ENCODE measurements at places on chromosomes 4 and X.

DNA sequence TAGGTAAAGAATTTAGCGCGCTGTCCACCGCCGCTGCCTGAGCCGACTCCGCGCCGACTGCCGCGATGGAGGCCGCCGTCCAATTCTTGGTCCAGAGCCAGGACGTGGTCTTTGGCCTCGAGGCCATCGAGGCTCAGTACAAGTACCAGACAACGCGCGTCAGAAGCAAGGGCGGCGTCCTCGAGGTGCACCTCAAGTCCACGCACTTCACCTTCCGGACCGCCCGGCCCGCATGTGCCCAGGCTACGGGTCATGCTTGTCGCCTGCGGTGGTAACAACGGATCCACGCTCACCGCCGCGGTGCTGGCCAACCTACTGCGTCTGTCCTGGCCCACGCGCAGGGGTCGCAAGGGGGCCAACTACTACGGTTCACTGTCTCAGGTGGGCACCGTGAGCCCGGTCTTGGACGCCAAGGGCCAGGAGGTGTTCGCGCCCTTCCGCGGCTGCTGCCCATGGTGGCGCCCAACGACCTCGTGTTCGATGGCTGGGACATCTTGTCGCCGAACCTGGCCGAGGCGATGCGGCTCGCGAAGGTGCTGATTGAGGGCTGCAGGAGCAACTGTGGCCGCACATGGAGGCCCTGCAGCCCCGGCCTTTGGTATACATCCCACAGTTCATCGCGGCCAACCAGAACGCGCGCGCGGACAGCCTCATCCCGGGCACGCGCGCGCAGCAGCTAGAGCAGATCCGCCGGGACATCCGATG, 128.0 kb downstream of the ANAPC4 start:
- DNase-seq, result no peak

GRCh38 chr4:71732706-71733105, 51.2 kb downstream of the GC start:
- no peak for DNase-seq

GRCh38 chr4:19945979-19946380, 305.7 kb upstream of the SLIT2 start:
- DNase-seq, result no peak

GRCh38 chrX:69103539-69103938, 61.7 kb downstream of the PJA1 start:
- no peak for DNase-seq

- no peak for DNase-seq
These were observed 774.0 kb upstream of the POU3F4 start for GRCh38 chrX:82734140-82734539.

DNA sequence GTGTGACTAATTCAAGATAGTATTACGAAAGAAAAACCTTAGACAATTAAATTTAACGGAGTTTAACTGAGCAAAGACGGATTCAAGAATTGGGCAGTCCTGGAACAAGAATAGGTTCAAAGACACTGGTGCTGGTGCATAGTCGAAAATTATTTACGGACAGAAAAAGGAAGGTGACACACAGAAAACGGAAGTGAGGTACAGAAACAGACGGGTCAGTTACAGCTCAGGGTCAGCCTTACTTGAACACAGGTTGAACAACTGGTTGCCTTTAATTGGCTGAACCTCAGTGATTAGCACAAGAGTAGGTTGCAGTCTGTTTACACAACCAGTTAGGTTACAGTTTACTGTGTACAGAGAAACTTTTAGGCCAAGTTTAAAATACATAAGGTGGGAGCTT, 31.5 kb downstream of the KLHL8 start:
- DNase-seq, result no peak

DNA sequence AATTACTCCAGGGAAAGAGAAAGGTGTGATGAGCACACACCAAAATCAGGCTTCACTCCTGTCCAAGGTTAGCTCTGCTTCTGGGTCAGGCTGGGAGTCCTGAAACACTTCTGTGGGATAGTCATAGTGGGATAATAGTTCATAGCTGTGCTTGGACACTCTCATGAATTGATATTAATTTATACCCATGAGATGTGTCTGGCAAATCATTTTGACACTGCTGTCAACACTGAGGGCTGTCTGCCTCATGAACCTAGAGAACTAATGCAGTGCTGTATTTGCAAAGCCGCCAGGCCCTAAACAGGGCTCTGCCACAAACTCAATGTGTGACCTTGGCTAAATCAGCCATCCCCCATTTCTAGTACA, 24.5 kb upstream of the PGRMC1 start:
- DNase-seq, result no peak

GRCh38 chrX:23888887-23889501, 18.7 kb downstream of the APOO start:
- no peak for DNase-seq

DNA sequence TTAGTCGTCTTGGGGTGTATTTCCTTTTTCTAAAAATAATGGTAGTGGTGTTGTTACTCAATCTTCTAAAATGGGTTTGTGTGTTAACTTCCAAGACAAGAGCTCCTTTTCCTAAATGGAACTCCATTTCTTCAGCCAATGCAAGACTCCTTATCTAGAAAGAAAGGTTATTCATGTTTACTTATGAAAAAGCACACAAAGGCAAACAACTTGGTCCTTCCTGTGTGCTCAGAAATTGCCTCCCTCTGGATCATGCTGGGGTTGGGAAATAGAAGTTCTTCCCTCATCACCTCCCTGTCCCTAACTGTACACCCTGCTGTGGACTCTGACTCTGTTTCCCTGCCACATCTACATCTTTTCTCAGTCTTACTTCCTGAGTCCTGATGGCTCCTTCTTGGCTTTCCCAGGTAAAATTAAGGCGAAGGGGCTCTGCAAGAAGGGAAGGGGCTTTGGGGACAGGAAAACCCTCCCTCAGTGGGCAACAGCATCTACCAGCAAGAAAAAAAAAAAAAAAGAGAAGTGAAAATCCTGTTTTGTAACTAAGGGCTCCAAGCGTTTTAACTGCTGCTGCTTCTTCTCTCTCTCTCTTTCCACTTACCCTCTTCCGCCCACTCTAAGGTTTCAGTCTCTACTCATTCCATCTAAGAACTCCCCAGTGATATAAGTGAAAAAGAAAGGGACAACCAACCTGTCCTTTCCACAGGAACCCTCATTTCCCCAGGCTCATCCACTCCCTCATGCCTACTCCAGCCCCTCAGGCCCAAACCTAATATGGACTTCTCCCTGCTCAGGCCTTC, 19.8 kb upstream of the TASL start:
- DNase-seq, result peak; percentile 27

DNA sequence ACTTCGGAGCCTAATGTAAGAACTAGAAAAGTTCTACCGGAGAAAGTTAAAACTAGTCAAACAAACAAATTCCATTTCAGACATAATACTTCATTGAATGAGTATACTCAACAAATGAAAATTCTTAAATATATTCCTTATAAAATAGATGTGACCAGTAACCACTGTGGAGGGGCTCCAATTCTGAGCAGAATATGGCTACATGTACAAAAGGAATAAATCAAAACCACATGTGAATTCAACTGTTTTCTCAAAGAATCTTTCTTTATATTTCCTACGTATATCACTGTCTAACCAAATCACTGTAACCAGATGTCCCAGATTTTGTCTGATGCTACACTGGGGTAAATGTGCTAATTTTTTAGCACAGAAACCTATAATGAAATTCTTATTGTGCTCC, 49.0 kb downstream of the HTN1 start:
- no peak for DNase-seq

DNA sequence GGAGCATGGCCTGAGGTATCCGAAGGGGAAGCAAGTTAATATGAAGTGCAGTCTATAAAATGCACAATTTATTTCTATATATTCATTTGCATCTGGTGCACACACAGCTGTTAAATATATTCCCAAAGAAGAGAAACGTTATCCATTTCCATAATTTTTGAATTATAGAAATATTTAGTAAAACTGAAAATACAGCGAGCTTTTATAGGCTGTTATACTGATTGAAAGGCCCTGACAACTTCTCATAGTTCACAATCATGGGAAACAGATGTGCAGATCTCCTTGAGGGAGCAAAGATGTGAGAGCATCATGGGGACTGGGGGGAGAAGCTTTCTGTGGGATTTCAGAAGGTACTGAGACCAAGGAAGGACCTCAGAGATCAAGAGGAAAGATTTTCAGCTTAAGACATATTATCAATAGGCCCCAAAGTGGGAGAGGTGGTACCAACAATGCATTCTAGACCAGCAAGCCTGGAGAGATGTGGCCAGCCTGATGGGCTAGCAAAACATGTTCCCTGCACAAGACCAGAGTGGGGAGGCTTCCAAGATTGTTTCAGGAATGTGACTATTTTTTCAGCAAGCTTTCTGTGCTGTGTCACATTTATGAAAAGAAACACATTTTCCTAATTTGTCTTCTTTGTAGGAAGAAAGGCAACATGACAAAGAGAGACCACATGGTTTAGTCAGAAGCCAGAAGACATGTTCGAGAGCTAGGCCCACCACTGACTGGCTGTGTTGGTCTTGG, 256.0 kb upstream of the SFRP2 start:
- DNase-seq, result no peak

GRCh38 chr4:124372916-124373315, 339.6 kb downstream of the ANKRD50 start:
- no peak for DNase-seq

- DNase-seq, result no peak
These were observed 421.2 kb downstream of the EPHA5 start for GRCh38 chr4:65249111-65249510.

DNA sequence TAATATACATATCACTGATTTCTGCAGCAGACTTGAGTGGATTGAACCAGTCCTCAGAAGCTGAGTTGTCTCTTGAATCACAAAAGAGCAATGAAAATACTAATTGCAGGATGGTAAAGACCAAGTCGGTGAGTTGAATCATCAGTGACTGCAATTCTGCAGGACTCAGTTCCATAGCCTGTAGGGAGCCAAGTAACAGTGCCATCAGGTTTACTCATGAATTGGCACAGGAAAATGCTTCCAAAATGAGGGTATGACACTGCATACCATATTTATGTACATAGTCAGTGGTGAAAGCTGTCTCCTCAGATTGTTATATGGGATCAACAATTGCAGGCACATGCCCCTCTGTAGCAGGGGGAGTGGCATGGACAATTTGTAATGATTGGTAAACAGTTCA, 192.8 kb downstream of the CCNG2 start:
- no peak for DNase-seq

- no peak for DNase-seq
These were observed 1420.1 kb upstream of the TENM3 start for GRCh38 chr4:180823108-180823507.

GRCh38 chr4:20532116-20532790, 168.0 kb upstream of the PACRGL start:
- no peak for DNase-seq

DNA sequence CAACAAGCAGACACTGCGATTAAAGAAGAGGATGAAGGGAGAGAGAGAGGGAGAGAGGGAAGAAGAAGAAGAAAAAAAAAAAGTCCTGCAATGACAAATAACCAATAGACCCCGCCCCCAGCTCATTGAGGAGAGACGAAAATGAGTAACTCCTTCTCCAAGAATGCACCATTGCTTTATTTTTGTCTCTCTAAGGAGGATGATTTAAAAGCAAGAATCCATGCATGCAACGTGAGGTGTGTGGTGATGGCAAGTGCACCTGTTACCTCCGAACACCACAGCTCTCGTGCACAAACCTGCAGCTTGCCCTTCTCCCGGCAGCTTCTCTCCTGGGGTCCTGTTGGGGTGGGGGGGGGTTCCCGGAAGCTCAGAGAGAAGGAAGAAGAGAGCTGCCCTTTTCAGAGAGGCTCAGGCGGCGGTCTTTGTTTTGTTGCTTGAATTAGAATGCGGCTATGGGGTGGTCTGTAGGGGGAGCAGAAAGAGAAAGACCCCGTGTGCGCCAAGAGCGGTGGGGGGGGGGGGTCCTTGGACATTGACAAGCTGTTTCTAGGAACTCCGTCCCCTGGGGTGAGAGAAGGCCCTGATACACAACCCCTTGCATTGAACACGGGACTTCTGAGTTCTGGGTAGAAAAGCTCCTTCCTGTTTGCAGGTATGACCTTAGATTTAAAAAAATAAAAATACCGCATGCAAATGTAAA, 100.7 kb downstream of the CRLF2 start:
- DNase-seq, result no peak

GRCh38 chr4:119602366-119602765, 26.2 kb downstream of the PDE5A start:
- no peak for DNase-seq

DNA sequence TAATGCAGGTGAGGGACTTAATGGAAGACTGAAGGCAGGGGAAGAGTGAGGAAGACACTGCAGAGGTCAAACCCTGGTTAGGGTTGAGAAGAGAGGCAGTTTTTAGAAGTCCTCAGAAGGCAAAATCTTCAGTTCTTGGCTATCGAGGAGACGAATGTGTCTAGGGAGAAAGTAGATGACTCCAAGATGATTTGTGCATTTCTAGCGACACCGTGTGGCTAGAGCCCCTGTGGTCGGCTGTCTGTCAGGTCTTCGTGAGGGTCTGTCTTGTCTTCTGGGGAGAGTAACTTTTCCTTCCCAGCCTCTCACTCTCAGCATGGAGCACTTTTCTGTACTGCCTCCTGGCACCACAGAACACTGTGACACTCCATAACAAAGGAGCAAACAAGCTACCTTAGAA, 458.1 kb downstream of the STIM2 start:
- DNase-seq, result peak; percentile 27

- DNase-seq, result no peak
These were observed 36.4 kb upstream of the AFAP1 start for GRCh38 chr4:7976025-7976424.

- DNase-seq, result no peak
These were observed 549.8 kb upstream of the PRKX start for GRCh38 chrX:4263030-4263803.

DNA sequence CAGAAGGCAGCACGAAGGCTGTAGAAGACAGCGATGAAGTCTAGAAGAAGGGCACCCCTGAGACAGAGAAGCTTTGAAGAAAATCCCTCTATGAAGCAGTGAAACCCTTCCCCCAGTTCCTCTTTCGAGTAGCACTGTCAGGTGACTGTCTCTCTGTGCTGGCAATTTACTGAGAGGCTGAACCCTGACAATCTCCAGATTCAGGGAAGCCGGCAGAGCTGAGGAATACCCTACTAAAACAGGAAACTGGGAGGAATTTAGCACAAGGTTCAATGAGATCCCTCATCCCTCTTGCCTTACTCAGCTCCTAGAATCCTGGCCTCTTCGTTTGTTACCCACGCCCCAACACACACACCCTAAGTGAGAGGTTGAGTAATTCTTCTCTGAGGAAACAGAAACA, 239.7 kb upstream of the NOCT start:
- DNase-seq, result no peak

DNA sequence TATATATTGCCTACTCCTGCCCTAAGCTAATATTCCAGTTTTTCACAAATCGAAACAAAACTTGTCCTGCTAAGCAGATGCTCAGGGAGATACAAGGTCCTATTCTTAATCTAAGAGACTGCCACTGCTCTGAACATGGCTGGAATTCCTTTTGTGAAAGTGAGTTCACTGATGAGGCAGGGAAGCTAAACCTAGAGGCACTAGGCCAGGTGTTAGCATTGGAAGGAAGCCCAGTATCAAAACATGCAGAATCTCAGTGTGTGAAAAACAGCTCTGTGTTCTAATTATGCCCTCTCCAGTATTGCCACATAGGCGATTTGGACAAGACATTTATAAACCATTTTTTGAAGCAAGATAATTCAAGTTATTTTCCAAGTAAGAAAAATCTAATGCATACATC, 47.6 kb downstream of the ABCG2 start:
- no peak for DNase-seq

GRCh38 chrX:148500423-148501385, at the start of gene AFF2:
AFF2 (plus strand) TSS chrX:148500617; CDS start chrX:148501098, 481 bp downstream.
- DNase-seq, result peak; percentile 52

- peak; percentile 20 for DNase-seq
These were observed 104.6 kb downstream of the DTHD1 start for GRCh38 chr4:36385951-36386571.

Measured in germinal center (tissue), 1 donor.